Myocyte (in vitro differentiated cells): ENCODE measurements at places on chromosomes 16 and 17. TPM values are rescaled to one million over a fixed set of nuclear protein-coding genes. Genes with fewer than 3 reads are reported as not detected.

DNA sequence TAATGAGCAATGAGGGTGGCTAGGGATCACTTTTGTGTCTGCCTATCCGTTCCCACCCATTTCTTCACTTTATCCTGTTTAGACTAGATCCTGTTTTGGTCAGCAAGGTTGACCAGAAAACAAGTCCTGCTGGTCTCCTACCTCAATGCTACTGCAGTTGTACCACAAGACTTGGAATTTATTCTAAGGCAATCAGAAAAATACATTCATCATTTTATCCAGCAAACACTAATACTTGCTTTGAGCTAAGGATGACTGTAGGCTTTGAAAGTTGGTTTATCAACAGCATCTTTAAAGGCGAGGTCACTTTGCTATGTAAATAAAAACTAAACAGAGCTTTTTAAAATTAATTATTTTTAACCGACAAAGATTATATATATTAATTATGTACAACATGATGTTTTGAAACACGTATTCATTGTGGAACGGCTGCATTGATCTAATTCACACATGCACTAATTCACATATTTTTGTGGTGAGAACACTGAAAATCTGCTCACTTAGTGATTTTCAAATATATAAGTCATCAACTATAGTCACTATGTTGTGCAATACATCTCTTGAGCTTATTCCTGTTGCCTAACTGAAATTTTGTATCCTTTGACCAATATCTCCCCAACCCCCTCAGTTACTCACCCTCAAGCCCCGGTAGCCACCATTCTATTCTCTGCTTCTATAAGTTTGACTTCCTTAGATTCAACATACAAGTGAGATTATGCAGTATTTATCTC is 125.9 kb upstream of the HS3ST3A1 start:
- DNase-seq: no peak

DNA sequence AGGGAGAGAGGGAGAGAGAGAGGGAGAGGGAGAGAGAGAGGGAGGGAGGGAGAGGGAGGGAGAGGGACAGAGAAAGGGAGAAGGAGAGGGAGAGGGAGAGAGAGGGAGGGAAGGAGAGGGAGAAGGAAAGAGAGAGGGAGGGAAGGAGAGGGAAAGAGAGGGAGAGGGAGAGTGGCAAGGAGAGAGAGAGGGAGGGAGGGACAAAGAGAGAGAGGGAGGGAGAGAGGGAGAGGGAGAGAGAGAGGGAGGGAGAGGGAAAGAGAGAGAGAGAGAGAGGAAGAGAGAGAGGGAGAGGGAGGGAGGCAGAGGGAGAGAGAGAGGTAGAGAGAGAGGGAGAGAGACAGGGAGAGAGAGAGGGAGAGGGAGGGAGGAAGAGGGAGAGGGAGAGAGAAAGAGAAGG is 73.5 kb downstream of the AXIN2 start:
- no peak for DNase-seq

DNA sequence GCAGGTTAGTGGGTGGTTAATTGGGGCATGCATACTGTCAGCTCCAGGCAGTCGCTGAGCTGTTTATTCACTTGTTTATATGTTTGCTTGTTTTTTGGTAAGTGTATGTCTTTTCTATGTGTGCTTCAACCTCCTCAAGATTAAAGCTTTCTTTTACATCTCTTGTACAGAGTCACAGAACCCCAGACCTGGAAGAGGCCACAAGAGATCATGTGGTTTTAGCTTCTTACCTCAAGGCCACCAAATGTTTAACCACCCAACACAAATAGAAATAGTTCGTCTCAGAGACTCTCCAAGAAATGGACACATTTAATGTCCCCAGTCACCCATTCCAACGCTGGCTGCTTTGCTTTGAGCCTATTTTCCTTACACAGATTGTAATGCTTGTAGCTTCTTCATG is 11.8 kb upstream of the TMEM98 start:
- DNase-seq: peak; percentile 49

DNA sequence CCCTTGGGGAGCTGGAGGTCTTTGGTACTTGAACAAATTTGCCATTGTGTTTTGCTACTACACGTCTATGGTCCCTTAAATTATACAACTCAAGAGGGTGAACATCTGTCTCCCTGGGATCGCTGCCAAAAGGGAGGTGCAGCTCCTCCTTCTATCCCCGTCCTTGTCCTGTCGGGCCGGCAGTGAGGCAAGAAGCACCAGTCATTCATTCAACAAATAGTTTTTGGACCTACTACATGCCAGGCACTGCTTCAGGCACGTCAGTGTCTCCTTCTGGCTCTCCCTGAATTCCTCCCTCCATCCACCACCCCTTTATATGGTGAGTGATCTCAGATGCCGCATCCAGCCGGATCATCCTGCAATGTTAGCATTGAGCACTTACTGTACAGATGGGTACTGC is 2.2 kb upstream of the RPL38 start:
- DNase-seq: peak; percentile 81

- no peak for DNase-seq
Measured at GRCh38 chr16:12891836-12892235, 9.6 kb upstream of the SHISA9 start.

GRCh38 chr16:31052114-31052513 is 18.8 kb downstream of the STX4 start:
- DNase-seq: peak; percentile 96

- no peak for DNase-seq
Measured at GRCh38 chr16:89365044-89365467, 125.3 kb downstream of the ANKRD11 start.

- no peak for DNase-seq
Measured at GRCh38 chr17:36184023-36184765, 7.8 kb upstream of the TBC1D3B start.

GRCh38 chr16:22320572-22321339 is 23.5 kb downstream of the POLR3E start:
- no peak for DNase-seq

GRCh38 chr17:42456223-42457106 is 2.2 kb upstream of the ATP6V0A1 start:
- peak; percentile 78 for DNase-seq

DNA sequence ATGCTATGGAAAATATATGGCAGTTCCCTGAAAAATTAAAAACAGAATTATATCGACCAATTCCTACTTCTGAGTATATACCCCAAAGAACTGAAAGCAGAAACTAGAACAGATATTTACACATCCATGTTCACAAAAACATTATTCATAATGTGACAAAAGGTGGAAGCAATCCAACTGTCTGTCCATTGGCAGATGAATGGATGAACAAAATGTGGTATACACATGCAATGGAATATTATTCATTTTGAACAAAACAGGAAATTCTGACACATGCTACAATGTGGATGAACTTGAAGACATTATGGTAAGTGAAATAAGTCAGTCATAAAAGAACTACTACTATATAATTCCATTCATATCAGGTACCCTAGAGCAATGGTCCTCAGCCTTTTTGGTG is 263.5 kb upstream of the AXIN2 start:
- DNase-seq: no peak

GRCh38 chr17:10420811-10421210 is 939 bp downstream of the MYH8 start:
- peak; percentile 66 for DNase-seq

- DNase-seq: no peak
Measured at GRCh38 chr17:46010597-46011186, 11.6 kb downstream of the STH start.

- peak; percentile 75 for DNase-seq
Measured at GRCh38 chr17:81428121-81428515, 32.9 kb downstream of the BAHCC1 start.

DNA sequence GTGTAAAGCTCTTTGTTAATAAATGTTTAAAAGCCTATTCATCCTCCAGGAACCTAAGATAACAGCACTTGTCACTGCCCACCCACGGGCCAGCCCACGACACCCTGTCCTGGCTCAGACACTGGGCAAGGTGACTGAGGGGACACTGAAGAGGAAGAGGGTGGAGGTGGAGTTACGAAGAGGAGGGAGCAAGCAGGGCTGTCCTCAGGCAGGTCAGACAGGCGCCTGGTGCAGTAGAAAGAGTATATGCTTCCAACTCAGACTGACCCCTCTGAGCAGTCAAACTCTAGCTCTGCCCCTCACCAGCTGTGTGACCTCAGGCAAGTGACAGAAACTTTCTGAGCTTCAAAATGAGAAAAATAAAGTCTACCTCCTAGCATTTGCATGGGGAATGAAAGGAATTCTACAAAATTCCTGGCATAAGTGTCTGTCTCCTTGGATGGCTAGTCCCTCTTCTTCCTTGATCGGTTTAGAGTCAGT is 22.8 kb downstream of the TEX2 start:
- DNase-seq: no peak

DNA sequence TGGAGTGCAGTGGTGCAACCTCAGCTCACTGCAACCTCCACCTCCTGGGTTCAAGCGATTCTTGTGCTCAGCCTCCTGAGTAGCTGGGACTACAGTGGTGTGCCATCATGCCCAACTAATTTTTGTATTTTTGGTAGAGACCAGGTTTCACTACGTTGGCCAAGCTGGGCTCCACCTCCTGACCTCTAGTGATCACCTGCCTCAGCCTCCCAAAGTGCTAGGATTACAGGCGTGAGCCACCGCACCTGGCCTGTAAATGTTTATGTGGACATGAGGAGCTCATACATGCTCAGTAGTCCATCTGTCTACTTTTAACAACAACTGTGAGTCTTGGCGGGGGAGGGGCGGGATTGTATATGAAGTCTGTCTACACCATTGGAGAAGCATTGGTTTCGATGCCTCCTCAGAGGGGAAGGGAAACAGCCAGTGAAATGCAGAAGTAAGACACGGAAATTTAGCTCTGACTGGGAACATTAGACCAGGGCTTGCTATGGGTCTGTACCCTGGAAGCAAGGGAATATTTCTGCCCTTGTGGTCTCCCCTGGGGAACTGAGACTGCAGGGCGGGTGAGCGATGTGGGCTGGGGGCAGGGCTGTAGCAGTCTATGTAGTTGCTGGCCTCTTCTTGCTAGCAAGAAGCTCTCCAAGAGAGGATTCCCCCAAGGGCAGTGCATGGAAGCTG is 9.3 kb downstream of the NUBP1 start:
- no peak for DNase-seq

- no peak for DNase-seq
Measured at GRCh38 chr16:67803894-67804293, 2.5 kb downstream of the RANBP10 start.

GRCh38 chr17:73952480-73953205 is 250.8 kb upstream of the RPL38 start:
- DNase-seq: no peak

DNA sequence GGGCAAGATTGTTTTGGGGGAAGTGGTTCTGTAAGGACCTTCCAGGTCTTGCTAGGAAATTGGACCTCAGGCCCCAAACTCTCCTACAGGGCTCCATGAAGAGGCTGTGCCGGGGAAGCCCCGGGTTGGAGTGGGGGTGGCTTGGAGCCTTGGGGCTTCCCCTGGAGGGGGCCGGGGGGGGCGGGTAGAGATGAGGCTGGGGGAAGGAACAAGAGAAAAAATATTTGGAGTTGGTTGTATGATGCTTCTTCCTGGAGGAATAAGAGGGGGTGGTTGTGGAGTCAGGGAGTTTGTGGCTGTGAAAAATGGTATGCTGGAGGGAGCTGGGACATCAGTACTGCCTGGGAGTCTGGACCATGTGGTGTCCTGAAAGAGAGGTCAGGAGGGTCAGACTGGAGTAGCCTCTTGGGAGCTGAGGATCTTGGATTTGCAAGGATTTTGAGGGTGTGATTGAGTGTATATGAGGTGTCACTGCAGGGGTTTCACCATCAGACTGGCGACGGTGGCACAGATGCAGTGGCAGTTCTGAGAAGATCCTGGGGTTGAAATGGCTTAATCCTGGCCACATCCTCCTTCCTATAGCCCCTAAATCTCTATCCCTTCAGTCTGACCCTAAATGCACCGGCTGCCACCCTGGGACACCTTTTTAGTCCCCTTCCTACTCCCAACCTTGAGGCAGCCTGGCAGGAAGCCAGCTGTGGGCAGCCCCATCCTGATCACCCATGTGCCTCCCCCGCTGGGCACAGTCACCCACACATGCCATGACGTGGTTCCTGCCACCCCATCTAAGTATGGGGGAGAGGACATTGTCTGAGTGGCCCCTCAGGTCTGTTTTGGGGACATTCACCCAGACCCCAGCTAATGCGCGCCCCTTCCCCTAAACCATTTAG is 10.9 kb downstream of the RARA start:
- no peak for DNase-seq

The VMO1 gene
- total RNA-seq: 0.73 TPM in 1 of 2 replicates, not detected in the other

The RSPRY1 gene
- 39.6 and 42.1 TPM in 2 replicates for total RNA-seq

The KRT28 gene
- not detected in 2 replicates for total RNA-seq

The NDE1 gene
- total RNA-seq: 6.5 and 10.7 TPM in 2 replicates

The KRTAP3-1 gene
- total RNA-seq: not detected in 2 replicates

The LYRM9 gene
- total RNA-seq: 20.1 and 20.2 TPM in 2 replicates

The SLC5A11 gene
- 0.26 TPM in 1 of 2 replicates, not detected in the other for total RNA-seq

The ETV4 gene
- 3.0 and 7.9 TPM in 2 replicates for total RNA-seq

The CCL1 gene
- total RNA-seq: not detected in 2 replicates

The CLEC18B gene
- total RNA-seq: 1.2 and 1.6 TPM in 2 replicates

The CIITA gene
- under 0.01 and 0.03 TPM in 2 replicates for total RNA-seq

The NPB gene
- 1.3 and 6.1 TPM in 2 replicates for total RNA-seq
